ENCODE measurements at places on chromosomes 16 and 17.

DNA sequence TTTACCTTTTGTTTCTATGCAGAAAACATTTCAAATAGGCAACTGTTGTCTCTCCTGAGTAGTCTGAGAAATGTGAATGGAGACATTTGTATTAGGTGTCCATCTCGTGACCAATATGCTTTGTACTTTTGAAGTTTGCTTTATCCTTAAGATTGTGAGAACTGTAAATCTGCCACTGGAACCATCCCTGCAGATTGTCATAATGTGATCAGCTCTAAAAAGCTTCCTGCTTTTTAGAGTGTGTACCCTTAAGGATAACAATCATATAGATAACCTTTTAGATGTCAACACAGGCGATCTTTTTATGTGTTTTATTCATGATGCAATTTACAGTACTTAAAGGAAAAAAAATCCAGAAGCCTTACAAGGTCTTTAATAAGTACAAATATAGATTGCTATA lies 63.5 kb downstream of the PRKCA start:
- no peak for DNase-seq

DNA sequence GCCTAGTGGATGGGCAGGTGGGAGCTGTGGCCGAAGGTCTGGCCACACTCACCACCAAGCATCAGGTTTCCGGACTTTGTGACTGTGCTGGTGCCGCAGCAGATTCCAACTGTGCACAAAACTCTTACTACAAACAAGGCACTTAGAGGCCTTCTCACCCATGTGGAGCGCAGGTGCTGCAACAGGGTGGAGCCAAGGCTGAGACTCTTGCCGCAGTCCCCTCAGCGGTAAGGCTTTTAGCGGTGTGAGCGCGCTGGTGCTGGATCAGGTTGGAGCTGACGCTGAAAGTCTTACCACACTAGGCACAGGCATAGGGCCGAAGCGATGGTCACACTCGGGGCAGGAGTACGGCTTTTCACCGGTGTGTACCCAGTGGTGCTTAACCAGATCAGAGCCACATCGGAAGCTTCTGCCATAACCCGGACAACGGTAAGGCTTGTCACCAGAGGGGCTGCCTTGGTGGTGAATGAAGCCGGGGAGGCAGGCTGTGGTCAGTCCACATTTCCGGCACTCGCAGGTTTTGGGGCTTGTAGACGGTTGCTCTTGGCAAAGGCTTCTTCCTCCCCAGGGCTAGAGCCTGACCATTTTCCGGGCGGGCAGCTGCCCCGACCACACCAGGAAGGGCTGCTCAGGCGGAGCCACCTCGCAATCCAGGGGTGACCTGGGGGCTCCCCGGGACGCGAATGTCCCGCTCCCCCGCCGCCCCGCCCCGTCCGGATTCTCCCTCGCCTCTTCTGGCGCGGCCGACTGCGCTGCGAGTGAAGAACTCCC lies 1.0 kb upstream of the ARMC5 start:
- no peak for DNase-seq

- DNase-seq, result no peak
Observed at GRCh38 chr17:78917451-78918275, 7.5 kb downstream of the TIMP2 start.

GRCh38 chr17:45263477-45263860 lies 1.6 kb upstream of the SPATA32 start:
- no peak for DNase-seq

DNA sequence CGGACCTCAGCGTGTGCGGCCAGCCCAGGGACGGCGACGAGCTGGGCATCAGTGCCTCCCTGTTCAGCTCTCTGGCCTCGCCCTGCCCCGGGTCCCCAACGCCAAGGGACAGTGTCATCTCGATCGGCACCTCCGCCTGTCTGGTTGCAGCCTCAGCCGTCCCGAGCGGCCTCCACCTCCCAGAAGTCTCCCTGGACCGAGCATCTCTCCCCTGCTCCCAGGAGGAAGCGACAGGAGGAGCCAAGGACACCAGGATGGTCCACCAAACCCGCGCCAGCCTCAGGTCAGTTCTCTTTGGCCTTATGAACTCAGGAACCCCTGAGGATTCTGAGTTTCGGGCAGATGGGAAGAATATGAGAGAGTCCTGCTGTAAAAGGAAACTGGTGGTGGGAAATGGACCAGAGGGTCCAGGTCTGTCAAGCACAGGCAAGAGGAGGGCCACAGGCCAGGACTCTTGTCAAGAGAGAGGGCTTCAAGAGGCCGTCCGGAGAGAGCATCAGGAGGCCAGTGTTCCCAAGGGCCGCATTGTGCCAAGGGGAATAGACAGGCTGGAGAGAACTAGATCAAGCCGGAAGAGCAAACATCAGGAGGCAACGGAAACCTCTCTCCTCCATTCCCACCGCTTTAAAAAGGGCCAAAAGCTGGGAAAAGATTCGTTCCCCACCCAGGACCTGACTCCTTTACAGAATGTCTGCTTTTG lies 825 bp downstream of the HASPIN start:
- no peak for DNase-seq

DNA sequence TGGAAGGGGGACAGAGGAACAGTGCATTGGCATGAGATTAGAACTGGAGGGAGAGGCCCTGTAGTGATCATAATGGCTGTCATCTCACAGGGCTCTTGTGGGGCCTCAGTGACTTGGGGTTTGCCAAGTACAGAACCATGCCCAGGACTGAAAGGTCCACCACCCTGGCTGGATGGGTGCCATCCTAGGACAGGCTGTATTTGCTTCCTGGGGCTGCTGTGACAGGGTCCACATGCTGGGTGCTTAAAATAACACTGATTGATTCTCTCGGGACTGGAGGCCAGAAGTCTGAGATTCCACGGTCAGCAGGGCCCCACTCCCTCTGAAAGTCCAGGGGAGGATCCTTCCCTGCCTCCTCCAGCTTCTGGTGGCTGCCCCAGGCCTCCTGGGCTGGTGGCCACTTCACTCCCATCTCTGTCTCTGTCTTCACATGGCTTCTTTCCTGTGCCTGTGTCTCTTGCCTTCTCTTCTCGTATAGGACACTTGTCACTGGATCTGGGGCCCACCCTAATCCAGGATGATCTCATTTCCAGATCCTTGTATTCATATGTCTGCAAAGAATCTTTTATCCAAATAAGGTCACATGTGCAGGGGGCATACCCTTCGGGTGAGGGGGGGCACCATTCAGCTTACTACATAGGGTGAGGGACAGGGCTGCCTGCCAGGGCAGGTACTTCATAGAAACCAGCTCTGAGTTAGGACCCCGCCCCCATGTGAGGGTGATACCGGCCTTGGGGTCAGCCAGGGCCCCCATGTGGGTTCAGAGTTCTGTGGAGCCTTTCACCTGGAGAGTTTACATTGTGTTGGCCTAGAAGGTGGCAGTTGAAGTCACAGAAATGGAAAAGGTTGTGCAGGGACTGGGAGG lies 52.6 kb downstream of the USP22 start:
- DNase-seq, result no peak

DNA sequence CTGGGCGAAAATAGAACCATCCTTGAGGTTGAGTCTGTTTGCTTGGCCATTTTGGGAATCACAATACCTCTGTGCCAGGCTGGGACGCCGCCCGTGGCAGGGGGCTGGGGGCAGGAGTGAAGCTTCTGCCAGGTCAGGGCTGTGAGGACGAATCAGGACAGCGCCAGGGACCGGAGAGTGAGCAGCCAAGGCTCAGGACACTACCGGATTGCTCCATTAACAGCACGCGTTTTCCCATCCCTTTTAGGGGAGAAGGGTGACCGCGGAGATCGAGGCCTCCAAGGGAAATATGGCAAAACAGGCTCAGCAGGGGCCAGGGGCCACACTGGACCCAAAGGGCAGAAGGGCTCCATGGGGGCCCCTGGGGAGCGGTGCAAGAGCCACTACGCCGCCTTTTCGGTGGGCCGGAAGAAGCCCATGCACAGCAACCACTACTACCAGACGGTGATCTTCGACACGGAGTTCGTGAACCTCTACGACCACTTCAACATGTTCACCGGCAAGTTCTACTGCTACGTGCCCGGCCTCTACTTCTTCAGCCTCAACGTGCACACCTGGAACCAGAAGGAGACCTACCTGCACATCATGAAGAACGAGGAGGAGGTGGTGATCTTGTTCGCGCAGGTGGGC lies 23.4 kb downstream of the C1QTNF1 start:
- DNase-seq, result no peak

DNA sequence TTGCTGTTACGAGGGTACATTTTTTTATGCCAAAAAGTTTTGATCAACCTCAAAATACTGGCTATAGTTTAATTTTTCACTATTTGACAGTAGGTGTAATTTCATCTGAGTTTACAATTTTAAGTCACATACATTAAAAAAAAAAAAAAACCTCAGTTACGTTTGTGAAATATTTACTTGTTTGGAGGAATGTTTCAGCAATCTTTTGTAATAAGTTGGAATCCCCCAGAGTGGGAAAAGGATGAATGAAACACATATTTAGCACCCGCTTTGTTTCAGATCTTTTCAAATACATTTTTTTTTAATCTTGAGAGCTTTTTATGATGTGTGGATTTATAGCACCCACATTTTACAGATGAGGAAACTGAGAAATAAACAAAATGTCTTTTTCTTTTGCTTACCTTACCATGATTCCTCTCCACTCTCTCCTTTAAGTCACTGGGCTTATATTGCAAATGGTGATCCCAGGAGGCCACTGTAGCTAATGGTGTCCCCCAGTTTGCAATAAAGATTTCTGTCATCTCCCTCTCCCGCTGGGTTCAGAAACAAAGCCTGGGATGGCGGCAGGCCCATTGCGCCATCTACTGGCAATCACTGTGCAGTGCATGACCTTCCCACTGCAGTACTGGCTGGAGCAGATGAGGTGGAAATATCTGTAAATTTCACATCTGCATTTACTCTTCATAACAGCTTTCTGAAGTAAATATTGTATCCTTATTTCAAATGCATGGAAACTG lies 27.7 kb downstream of the TBC1D3B start:
- peak; percentile 37 for DNase-seq

GRCh38 chr17:60535382-60536279 lies 9.6 kb upstream of the APPBP2 start:
- DNase-seq, result no peak

DNA sequence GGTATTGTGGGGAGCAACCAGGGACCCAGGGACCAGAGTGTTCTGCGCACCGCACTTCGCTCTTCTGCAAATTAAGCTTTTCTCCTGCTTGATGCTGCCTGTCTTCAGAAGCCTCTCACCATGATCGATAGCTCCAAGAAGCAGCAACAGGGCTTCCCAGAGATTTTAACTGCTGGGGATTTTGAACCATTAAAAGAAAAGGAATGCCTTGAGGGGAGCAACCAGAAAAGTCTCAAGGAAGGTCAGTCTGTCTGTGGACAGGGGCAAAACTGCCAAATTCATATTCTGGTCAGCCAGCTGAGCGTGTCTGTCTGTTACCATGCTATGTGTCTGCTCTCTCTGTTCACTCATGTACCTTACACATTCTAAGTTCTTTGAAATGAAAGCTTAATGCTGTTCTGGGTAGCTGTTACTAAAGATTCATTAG lies 115.7 kb downstream of the MRTFB start:
- no peak for DNase-seq

GRCh38 chr17:15278380-15278779 lies 13.3 kb upstream of the PMP22 start:
- no peak for DNase-seq

- no peak for DNase-seq
Observed at GRCh38 chr16:28258567-28258966, 33.8 kb upstream of the SBK1 start.

GRCh38 chr16:55991843-55992242 lies 116.7 kb upstream of the CES5A start:
- DNase-seq, result peak; percentile 26

- no peak for DNase-seq
Observed at GRCh38 chr17:27616414-27616813, 14.6 kb upstream of the LGALS9 start.

DNA sequence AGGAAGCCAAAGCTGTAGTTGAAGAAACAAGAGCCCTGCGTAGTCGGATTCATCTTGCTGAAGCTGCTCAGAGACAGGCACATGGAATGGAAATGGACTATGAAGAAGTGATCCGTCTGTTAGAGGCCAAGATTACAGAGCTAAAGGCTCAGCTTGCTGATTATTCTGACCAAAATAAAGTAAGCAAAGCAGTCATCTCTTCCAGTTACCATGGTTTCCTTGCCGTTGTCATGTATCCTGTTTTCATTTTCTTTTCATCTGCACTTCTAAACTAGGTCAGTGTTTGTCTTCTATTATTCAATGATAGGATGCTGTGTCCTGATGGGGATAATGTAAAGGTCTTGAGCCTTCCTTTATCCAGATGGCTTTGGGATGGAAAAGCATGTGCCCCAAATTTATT lies 104.3 kb downstream of the STXBP4 start:
- no peak for DNase-seq

DNA sequence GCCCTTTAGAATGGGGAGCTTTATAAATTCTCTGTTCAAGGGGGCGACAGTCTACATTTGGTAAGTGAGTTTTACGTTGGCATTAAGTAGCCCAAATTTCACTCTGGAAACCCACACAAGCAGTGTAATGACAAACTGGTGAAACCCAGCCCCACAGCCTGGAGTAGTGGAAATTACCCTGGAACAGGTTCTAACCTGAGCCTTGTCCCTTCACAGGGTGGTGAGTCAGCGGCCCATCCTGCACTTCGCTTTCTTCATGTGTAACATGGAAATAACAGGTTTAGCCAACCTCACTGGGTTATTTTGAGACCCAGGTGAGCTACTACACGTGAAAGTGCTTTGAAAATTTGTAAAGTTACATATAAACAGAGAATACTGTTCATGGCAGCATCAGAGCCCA lies 3.5 kb upstream of the TLCD3A start:
- DNase-seq, result no peak

DNA sequence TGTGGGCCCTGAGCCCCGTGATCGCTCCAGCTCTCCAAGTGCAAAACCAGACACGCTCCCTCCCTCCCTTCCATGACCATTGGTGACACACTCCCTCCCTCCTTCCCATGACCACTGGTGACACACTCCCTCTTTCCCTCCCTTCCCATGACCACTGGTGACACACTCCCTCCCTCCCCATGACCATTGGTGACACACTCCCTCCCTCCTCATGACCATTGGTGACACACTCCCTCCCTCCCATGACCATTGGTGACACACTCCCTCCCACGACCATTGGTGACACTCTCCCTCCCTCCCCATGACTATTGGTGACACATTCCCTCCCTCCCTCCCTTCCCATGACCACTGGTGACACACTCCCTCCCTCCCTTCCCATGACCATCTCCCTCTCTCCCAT lies 56.3 kb downstream of the LMF1 start:
- DNase-seq, result no peak

- DNase-seq, result no peak
Observed at GRCh38 chr16:49470513-49470991, 96.9 kb downstream of the C16orf78 start.

- DNase-seq, result peak; percentile 29
Observed at GRCh38 chr16:68972720-68973119, 129.4 kb downstream of the TANGO6 start.

GRCh38 chr17:72215490-72215889 lies 94.7 kb downstream of the SOX9 start:
- DNase-seq, result no peak

All from CMK (cell line).